ENCODE measurements at places on chromosomes 5 and 9. TPM values are rescaled to one million over a fixed set of nuclear protein-coding genes. Genes with fewer than 3 reads are reported as not detected.

GRCh38 chr5:8196061-8196460 lies 327.1 kb downstream of the MTRR start:
- no peaks in the 10 kb centered on the region for H3K36me3 ChIP-seq
- DNase-seq, result no peak

- no peak overlapping the region for H3K27ac ChIP-seq
- no peak overlapping the region for H3K4me3 ChIP-seq
- DNase-seq, result no peak
- H3K27me3 ChIP-seq, result no peaks in the 10 kb centered on the region
- H3K4me1 ChIP-seq, result no peaks in the 10 kb centered on the region
These were observed 309.4 kb downstream of the KDM4C start for GRCh38 chr9:7067169-7067568.

DNA sequence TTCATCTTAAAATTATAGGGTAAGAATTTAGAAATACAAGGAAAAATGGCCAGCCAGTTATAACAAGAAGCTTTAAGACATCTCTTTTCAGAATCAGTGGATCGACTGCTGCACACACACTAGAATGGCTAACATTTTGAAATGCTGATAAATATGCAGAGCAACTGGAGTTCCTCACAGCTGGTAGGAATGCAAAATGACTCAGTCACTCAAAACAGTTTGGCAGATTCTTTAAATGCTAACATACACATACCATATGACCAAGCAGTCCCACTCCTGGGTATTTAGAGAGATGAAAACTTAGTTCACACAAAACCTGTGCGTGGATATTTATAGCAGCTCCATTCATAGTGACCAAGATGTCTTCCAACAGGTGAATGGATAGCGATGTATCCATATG lies 23.2 kb upstream of the PSAT1 start:
- H3K27ac ChIP-seq, result no peak overlapping the region
- H3K36me3 ChIP-seq, result no peaks in the 10 kb centered on the region
- H3K4me3 ChIP-seq, result no peak overlapping the region
- DNase-seq, result peak; percentile 32
- H3K27me3 ChIP-seq, result no peaks in the 10 kb centered on the region

- no peak for DNase-seq
- no peaks in the 10 kb centered on the region for H3K36me3 ChIP-seq
- H3K4me3 ChIP-seq, result peak overlapping the region; percentile 81
- peak overlapping the region; percentile 76 for H3K27ac ChIP-seq
- peaks cover 28% of the 10 kb centered on the region for H3K4me1 ChIP-seq
These were observed 177.3 kb upstream of the ADAMTSL1 start for GRCh38 chr9:18296702-18297055.

DNA sequence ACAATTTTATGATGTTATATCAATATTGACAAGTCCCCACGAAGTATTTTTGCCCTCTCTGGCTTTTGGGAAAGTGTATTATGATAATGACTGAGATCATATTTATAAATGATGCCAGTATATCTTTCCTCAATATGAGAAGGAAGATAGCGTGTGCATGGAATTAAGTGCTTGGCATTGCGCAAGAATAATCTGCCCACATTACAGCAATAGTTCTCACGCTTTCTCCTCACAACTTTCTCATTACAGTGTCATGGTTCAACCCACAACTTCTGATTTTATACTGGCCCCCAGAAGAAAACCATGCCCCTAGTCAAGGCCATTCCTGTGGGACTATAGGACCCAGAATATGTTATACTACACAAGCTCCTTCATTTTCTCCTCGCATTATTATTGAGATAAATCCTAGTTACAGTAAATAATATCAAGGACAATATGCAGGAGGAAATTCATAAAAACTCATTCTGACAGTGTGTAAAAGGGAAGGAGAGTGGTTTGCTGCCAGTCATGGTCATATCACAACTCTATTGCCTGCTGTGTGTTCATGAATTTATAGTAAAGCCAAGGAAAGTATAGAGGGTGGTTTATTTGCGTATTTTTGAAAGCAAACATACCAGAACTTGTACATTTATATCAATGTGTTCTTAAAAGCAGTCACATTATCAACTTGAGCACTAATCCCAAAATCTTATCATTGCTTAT lies 114.1 kb downstream of the PIK3R1 start:
- no peaks in the 10 kb centered on the region for H3K36me3 ChIP-seq
- no peak overlapping the region for H3K27ac ChIP-seq
- peaks cover 1% of the 10 kb centered on the region for H3K27me3 ChIP-seq
- no peak overlapping the region for H3K4me3 ChIP-seq

- no peak overlapping the region for H3K27ac ChIP-seq
- DNase-seq, result no peak
- peaks cover 9% of the 10 kb centered on the region for H3K4me1 ChIP-seq
- no peaks in the 10 kb centered on the region for H3K36me3 ChIP-seq
- H3K27me3 ChIP-seq, result no peaks in the 10 kb centered on the region
- no peak overlapping the region for H3K4me3 ChIP-seq
These were observed 248.9 kb downstream of the PIK3R1 start for GRCh38 chr5:68464424-68464823.

DNA sequence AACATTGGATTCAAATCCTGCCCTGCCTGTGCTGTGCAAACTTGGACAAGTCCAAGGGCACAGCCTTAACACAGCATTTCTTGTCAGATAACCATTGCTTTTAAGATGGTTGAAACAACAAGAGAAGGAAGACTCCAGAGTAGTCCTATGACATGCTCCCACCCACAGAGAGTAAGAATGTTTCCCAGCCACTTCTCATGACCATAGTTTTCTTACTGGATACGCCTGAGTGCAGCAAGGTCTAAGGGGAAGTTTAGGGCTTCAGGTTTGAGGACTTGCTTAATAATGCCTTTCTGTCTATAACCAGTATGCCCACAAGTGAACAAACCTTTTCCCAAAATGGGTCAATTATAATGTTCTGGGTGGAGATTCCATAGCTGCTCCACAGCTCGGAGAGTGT lies 126.4 kb downstream of the SLF1 start:
- no peak overlapping the region for H3K4me3 ChIP-seq
- H3K27me3 ChIP-seq, result peaks cover 5% of the 10 kb centered on the region
- no peak overlapping the region for H3K27ac ChIP-seq

DNA sequence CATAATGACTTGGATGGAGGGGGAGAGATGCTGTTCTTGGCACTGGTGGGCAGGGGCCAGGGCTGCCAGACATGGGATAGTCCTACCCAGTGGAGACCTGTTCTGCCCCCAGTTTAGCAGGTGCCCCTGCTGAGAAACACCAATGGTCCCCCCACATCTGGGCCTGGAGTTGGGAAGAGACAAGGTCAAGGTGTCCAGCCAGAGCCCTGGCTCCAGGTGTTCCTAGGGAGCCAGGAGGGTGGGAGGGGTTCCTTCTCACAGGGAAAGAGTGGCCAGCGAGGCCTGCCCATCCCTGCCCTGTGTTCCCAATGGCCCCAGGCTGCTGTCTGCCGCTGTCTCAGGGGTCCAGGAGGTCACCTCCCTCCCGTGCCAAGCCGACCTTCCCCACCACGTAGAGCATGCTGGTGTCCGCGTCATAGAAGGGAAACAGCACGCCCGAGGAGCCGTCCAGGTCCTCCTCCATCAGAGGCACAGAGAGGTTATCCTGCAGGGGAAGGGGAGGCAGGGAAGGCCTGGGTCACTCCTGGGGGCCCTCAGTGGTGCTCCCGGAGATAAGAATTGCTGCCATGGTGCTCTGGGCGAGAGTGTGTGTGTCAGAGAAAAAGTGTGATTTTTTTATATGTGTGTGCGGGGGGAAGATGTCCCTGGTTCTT lies 11.7 kb upstream of the TRIM14 start:
- H3K27me3 ChIP-seq, result peaks cover 24% of the 10 kb centered on the region
- no peak for DNase-seq
- no peak overlapping the region for H3K27ac ChIP-seq
- no peaks in the 10 kb centered on the region for H3K4me1 ChIP-seq
- no peaks in the 10 kb centered on the region for H3K36me3 ChIP-seq

DNA sequence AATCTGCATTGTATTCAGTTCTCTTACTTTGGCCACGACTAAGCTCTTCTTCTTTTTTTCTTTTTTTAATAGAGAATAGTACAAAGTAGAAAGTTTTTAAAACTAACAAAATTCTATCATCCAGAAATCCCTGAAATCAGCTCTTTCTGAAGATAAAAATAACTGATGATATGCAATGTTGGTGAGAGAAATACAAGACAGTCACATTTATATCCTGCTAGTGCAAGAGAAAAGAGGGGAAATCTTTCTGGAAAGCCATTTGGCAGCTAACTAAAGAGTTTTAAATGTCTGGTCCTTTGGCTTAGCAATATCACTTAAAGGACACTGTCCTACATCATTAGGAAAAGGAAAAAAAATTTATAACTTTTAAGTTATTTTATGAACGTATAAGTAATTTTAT lies 27.0 kb upstream of the FREM1 start:
- H3K36me3 ChIP-seq, result no peaks in the 10 kb centered on the region
- no peak overlapping the region for H3K4me3 ChIP-seq
- no peak for DNase-seq
- H3K27me3 ChIP-seq, result no peaks in the 10 kb centered on the region
- no peaks in the 10 kb centered on the region for H3K4me1 ChIP-seq

DNA sequence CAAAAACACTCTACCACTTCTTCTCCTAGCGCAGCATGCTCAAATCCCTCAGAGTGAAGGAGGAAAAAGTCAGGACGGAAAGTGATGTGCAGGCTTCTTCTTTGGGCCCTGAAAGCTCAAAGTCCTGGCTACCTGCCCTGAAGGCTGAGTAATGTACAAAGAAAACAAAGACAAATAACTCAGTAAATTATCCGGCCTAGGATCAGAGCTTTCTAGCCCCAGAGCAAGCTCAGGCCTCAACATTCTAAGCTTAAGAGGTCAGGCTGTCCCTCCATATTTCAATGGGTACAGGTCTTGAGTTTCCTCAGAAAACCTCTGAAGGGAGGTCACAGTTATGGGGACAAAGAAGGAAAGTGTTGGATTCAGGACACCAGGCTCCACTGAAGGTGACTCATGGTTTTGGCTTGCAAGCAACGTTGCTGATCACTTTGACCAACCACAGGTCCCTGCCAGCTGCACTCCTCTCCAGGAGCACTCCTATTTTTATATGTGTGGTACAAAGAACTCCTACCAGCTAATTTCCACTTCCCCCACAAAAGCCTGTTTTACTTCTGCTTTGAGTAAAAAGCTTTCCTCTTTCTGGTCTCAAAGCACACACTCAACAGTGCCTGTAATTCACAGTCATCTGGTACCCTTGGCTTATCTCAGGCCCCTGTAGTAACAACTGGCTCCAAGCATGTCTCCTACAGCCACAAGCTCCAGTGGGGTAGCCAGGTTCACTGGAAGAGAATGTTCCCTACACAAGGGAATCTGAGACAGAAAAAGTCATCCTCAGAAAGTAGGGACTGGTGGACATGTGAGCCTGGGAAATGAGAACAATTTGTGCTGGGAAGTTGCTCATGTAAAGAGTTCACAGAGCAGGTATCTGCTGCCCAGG lies 115.7 kb downstream of the UGCG start:
- no peaks in the 10 kb centered on the region for H3K36me3 ChIP-seq
- H3K27ac ChIP-seq, result peak overlapping the region; percentile 95
- no peaks in the 10 kb centered on the region for H3K27me3 ChIP-seq
- DNase-seq, result peak; percentile 91
- peak overlapping the region; percentile 47 for H3K4me3 ChIP-seq

GRCh38 chr5:71744009-71744790 lies 25.1 kb downstream of the CARTPT start:
- H3K36me3 ChIP-seq, result no peaks in the 10 kb centered on the region
- no peak for DNase-seq
- no peak overlapping the region for H3K27ac ChIP-seq
- H3K4me3 ChIP-seq, result no peak overlapping the region

GRCh38 chr9:91428436-91428835 lies 4.8 kb upstream of the NFIL3 start:
- no peak overlapping the region for H3K4me3 ChIP-seq
- H3K4me1 ChIP-seq, result peaks cover 50% of the 10 kb centered on the region
- no peak overlapping the region for H3K27ac ChIP-seq
- peaks cover 5% of the 10 kb centered on the region for H3K27me3 ChIP-seq

GRCh38 chr9:114729706-114730105 lies 47.7 kb upstream of the TEX48 start:
- peaks cover 7% of the 10 kb centered on the region for H3K27me3 ChIP-seq
- H3K4me1 ChIP-seq, result peaks cover 45% of the 10 kb centered on the region
- no peak overlapping the region for H3K4me3 ChIP-seq
- no peak overlapping the region for H3K27ac ChIP-seq
- no peak for DNase-seq
- H3K36me3 ChIP-seq, result 0 out of 2 replicates have a peak, but pooled peaks cover 7% of the 10 kb centered on the region

GRCh38 chr5:173246135-173246495 lies 11.1 kb upstream of the NKX2-5 start:
- H3K27me3 ChIP-seq, result peaks cover 78% of the 10 kb centered on the region
- no peaks in the 10 kb centered on the region for H3K4me1 ChIP-seq

- H3K36me3 ChIP-seq, result peaks cover 5% of the 10 kb centered on the region
- no peak overlapping the region for H3K27ac ChIP-seq
- H3K4me3 ChIP-seq, result no peak overlapping the region
- peaks cover 4% of the 10 kb centered on the region for H3K27me3 ChIP-seq
These were observed 1.0 kb downstream of the CLIC3 start for GRCh38 chr9:136995362-136995761.

DNA sequence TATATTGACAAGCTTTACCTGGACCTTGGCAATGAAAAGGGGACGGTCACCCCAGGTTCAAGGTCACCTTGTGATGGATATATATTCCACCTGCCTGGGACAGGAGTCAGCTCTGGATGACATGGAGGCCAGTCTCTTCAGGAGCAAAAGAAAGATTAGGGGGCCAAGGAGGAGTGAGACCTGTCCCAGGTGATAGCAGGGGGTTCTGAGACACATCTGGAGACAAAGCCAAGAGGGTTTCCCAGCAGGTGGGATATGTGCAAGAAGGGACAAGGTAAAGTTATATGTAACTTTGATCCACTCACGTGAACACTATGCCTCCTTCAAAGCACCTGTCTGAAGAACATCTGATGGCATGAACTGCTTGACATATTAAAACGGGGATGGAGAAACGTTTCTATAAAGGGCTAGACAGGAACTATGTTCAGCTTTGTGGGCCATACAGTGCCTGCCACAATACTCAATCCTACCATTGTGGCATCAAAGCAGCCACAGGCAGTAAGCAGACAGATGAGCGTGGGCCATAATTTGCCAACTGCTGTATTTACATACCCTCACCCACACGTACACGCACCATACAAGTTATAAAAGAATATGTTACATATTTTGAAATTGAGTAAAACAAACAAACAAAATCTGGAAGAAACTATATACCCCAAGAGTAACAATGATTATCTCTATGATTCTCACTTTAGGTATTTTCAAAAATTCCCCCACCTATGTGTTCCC lies 62.9 kb upstream of the ZNF622 start:
- H3K27ac ChIP-seq, result no peak overlapping the region
- H3K27me3 ChIP-seq, result peaks cover 39% of the 10 kb centered on the region
- DNase-seq, result no peak
- no peak overlapping the region for H3K4me3 ChIP-seq
- no peaks in the 10 kb centered on the region for H3K4me1 ChIP-seq

- peak overlapping the region; percentile 91 for H3K4me3 ChIP-seq
- H3K27ac ChIP-seq, result peak overlapping the region; percentile 58
- DNase-seq, result no peak
- peaks cover 39% of the 10 kb centered on the region for H3K4me1 ChIP-seq
These were observed 667 bp downstream of the FBXO10 start for GRCh38 chr9:37575511-37575914.

The LHX6 gene
- total RNA-seq, result not detected

The ADGRD2 gene
- not detected for total RNA-seq

The C1QTNF3 gene
- 0.47 TPM for total RNA-seq

The MEGF10 gene
- total RNA-seq, result not detected

The ACOT12 gene
- total RNA-seq, result not detected

The KIAA0825 gene
- 1.5 TPM for total RNA-seq

The ZNF367 gene
- total RNA-seq, result 11.8 TPM

The FOXD4L3 gene
- total RNA-seq, result not detected

The IQGAP2 gene
- 0.27 TPM for total RNA-seq

The SLC34A3 gene
- not detected for total RNA-seq

The MAN2A1 gene
- 47.5 TPM for total RNA-seq

The PCDHB12 gene
- 0.80 TPM for total RNA-seq

The MYMK gene
- not detected for total RNA-seq

The SHOC1 gene
- not detected for total RNA-seq

The HSPA9 gene
- 240 TPM for total RNA-seq
